ENCODE measurements at places on chromosomes 12 and 14.

GRCh38 chr14:65723348-65723747, 310.8 kb downstream of the FUT8 start:
- DNase-seq = no peak

DNA sequence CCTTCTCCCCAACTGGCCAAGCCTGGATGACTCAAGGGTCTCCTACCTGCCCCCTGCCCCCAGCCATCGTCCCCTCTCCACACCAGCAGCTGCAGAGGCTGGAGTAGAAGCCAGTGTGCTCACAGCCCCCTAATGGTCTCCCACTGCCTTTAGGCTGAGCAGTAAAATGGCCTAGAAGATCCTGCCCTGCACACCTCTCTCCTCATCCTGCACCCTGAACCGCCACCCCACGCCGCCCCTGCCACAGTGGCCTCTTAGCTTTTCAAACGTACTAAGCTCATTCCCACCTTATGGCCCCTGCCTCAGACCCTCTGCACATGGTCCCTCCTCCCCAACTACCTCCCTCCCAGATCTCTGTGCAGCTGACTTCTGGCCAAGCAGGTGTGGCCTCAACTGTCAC, 46.3 kb downstream of the RBM19 start:
- DNase-seq = no peak

DNA sequence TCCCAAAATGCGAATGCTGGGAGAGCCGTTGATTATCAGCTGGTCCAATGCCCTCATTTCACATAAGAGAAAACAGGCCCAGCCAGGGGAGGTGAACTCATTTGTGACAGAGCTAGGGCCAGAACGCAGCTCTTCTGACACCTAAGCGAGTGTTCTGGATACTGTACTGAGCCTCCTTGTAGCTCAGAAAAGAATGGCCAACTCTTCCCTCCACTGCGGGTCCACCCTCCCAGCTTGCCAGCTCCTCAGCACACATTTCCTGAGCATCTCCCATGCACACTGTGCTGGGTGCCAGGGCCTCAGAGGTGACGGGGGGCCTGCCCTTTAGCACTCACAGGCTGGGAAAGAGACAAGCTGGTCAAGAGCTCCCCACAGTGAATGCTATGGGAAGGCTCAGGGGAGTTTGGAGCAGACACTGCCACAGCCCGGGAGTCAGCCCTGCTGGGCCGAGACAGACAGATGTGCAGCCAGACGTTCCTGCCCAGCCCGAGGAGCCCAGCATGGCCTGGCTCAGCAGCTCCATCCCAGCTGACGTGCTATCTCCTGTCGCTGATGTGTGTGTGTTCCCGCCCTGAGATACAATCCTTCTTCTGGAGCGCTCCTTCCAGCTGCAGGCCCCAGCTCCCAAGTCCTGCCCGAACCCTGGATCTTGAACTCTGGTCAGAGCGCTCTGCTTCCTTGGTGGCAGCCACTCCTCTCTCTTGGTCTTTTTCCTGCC, 3.5 kb downstream of the CMTM5 start:
- no peak for DNase-seq

GRCh38 chr12:120125792-120126634, 9.5 kb upstream of the RAB35 start:
- no peak for DNase-seq

DNA sequence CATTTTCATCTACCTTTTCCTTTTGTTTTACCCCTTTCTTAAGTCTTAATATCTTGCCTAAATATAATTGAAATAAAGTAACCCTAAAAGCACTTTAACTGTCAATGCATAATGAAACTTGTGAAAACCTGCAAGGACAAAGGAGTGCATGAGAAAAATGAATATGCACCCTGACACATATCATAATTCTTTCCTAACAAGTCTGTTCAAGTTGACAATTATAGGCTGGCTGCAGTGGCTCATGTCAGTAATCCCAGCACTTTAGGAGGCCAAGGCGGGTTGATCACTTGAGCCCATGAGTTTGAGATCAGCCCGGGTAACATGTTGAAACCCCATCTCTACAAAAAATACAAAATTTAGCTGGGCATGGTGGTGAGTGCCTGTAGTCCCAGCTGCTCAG, 65.4 kb downstream of the FGD6 start:
- no peak for DNase-seq

DNA sequence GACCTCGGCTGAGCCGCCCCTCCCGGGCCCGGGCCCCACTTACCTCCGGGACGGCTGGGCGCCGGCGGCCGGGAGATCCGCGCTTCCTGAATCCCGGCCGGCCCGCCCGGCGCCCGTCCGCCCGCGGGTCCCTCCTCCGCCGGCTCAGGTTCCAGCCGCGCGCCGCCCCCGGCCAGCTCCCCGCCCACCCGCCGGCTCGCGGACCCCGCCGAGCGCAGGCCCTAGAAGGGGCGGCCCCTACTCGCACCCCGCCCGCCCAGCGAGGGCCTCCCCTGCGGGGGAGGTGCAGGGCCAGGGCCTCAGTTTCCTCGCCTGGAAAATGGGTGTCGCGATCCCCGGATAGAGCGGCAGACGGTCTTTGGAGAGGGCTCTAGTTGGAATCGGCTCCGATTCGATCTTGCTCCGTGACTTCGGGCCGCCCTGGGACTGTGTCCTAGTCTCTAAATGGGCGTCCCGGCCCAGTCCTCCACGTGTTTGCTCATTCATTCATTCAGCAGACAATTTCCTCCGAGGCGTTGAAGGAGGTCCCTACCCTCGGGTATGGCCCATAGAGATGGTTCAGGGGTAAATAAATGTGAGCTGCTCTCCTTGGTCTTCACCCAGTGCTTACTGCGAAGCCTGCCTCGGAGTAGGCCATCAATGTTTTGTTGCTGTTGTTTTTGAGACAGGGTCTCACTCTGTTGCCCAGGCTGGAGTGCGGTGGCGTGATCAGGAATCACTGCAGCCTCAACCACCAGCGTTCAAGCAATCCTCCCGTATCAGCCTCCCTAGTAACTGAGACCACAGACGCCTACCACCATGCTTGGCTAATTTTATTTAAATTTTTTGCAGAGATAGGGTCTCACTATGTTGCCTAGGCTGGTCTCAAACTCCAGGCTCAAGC, at the start of gene TRPV4:
Gene TRPV4, minus strand, starts transcription at position 92 of the 883 bp plus-strand sequence. CDS start 18,602 bp downstream, outside the sequence.
- DNase-seq = peak; percentile 79

DNA sequence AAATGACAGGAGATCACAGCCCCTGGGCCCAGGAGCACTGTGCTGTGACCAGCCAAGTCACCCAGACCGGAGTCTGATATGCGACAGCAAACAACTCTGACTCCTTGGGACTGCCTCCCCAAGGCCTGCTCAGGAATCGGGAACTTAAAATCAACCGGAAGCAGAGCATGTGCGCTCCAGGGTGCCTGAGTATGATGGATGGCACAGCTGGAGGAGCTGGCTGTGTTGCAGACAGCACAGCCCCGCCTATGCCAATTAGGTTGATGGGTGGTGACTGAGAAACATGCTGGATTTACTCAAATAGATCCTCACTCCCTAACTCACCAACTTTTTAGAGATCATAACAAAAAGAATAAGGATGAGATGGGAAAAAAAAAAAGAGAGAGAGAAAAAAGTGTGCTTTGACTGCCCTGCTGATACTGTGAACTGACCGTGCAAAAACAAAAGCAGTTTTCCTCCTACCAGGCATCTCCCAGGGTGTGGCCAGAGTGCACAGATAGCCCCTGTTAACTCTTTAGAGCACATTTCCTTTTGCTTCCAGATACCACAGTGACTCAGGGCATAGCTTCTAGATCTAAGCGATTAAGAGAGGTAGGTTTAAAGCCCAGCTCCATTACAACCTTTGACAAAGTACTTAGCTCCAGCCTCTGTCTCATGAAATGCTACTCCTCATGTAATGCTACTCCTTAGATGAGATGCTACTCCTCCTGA, 27.4 kb upstream of the STON2 start:
- DNase-seq = peak; percentile 74

DNA sequence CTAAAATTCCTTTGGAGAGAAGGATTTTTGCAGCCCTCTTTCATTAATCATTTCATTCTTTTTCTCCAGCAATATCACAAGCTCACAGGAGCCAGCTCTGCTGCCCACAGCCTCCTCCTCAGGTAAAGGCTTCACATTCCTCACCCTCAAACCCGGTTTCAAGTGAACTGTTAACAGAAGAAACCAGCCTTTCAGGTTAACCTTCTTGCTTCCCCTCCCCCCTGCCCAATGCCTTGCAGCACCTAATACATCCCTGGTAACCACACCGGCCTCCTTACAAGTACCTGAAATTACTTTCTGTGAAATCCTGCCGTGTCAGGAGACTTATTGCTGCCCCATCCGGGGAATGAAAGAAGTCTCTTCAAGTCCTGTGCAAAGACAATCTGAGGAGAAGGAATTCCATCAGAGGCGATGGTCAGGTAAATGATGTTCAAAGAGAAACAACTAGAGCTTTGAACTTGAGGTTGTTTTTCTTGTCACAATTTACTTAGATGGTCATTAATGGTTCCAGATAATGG, 111.2 kb downstream of the MYRFL start:
- peak; percentile 98 for DNase-seq

- no peak for DNase-seq
Observed at GRCh38 chr14:75196468-75196867, 20.1 kb upstream of the TMED10 start.

GRCh38 chr12:119207063-119207560, 28.4 kb downstream of the HSPB8 start:
- DNase-seq = peak; percentile 46

DNA sequence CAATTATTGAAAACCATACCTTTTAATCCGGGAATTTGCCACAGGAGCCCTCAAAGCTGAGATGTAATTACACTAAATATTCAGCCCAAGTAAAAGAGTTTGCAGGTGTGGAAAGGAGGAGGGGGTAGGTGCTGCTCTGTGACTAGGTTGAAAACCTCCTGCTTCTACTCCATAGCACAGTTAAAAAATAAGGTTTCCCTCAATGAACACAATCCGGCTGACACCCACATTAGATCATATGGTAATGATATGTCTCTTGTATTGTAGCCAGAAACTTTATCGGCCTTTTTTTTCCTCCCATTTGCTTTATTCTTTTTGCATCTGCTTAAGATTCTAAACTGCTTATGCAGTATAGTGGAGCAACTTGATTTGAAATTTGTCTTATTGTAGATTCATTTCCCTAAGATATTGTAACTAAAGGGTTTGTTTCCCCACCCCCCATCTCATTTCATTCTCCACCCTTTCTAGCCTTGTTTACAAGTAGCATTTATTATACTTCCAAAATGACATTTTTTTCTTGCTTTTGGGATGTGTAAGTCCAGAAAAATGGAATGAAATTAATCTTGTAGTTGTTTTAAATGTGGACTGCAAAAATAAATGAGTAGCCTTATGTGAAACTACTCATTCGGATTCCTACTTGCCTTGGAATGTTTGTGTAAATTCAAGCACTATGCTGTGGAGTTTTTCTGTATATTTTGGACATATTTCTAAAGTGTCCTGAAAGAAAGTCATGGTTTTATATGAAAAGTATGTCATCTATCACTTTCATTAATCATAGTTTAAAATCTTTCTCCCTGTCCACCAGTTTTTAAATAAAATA, at the start of gene DCN:
Gene DCN, minus strand, starts transcription at position 182 of the 820 bp plus-strand sequence. CDS start 4,265 bp downstream, outside the sequence.
- DNase-seq = no peak

GRCh38 chr12:100554608-100555077, 18.8 kb upstream of the GAS2L3 start:
- DNase-seq = peak; percentile 70

GRCh38 chr14:61475316-61475715, 153.9 kb downstream of the PRKCH start:
- DNase-seq = no peak

DNA sequence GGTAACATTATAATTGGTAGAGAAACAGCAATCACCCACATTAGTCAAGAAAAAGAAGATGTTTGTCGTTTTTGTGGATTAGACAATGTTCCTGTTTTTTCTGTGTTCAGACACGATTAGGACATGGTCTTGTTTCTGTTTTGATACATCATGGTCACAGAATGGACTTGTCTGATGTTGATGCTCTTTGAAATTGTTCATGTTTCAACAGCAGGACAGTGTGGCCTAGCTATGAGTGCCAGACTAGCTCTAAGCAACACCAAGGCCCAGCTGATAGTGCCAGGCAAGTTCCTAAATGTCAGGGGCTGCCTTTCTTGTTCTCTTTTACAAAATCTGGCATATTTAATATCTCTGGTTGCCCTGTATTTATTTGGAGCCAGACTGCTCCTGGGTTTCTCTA, 40.9 kb upstream of the TOMM20L start:
- no peak for DNase-seq

DNA sequence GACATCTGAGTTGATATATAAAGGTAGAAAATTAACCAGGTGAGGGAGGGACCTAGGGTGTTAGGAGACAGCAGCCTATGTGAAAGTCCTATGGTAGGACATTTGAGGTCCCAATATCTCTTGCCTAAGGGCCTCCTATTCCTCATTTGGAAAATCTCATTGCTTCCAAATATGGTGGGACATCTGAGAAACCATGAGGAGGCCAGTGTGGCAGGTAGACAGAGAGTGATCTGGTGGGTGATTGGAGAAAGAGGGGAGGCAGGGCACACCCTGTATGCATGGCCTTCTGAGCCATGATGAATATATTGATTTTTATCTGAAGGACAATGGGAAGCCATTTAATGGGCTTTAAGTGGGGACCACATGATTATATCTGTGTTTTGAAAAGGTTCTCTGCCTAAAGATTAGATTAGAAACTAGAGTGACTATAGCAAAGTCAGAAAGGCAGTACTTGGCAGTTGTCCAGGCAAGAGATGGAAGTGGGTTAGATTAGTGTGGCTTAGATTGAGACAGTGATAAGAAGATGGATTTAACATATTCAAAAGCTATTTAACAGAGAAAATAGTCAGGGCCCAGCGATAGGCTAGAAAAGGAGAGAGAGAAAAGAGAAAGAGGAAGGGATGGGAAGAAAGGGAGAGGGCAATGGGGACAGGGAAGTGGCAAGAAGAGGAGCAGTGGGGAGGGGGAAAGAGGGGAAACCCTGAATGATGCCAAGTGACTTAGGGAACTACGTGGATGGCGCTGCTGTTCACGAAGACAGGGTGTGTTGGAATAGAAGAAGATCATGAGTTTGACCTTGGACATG, 237.2 kb upstream of the SRRM4 start:
- DNase-seq = no peak

DNA sequence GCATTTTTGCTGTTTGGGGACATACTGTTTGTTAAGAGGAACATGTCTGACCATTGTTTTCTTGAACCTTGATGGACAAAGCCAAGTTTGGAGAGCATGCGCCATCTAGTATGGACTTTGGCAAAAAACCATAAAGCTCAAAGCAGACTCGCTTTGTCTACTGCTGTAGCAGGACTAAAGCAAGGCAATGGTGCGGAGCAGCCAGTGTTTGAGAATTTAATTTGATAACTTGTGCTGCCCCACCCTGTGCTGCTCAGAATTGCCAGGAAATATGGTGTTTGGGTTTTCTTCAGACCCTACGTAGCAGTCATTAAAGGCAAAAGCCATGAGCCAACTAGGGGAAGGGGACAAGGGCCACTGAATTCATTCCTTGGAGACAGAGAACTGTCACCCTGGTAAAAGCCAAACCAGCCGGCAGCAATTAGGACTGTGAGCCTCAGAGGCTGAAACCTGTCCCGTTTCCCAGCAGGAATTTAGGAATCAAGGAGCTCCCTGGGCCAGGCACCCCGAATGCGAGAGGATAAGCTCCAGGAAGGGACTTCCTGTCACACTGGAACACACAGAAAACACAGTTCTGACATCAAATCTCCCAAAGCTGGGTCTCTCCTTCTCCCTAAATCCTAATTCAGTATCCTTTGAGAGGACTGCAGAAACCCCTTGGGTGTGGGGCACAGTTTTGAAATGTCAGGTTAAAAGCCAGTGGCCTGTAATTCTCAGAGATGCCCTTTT, 1.1 kb downstream of the AVIL start:
- DNase-seq = no peak

- DNase-seq = no peak
Observed at GRCh38 chr14:93528884-93529558, 98.3 kb downstream of the UNC79 start.
